ENCODE measurements at places on chromosomes 12 and 14.

- no peak for DNase-seq
These were observed 19.8 kb upstream of the AMN start for GRCh38 chr14:102902523-102903247.

GRCh38 chr12:7221486-7221885 is 32.0 kb downstream of the PEX5 start:
- DNase-seq: no peak

- DNase-seq: peak; percentile 31
These were observed 152.5 kb downstream of the PTPRO start for GRCh38 chr12:15474766-15475165.

DNA sequence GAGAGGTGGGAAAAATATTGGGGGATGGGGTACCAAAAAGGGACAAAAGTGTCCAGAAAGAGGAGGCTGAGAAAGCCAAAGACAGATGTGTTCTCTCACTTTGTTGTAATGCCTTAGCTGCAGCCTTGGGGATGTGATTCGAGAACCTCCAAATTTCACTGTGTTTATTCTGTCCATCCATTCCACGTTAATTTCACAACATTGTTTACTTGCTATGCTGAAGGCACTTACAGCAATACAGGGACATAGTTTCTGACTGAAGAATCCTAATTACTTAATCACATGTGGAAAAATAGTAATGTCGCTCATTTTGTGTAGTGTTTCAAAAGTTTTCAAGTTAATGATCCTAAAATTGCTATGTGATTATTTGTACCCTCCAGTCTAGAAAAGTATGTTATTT is 146.2 kb upstream of the SLC38A2 start:
- no peak for DNase-seq

GRCh38 chr14:36807727-36808126 is 146.1 kb downstream of the PAX9 start:
- no peak for DNase-seq

DNA sequence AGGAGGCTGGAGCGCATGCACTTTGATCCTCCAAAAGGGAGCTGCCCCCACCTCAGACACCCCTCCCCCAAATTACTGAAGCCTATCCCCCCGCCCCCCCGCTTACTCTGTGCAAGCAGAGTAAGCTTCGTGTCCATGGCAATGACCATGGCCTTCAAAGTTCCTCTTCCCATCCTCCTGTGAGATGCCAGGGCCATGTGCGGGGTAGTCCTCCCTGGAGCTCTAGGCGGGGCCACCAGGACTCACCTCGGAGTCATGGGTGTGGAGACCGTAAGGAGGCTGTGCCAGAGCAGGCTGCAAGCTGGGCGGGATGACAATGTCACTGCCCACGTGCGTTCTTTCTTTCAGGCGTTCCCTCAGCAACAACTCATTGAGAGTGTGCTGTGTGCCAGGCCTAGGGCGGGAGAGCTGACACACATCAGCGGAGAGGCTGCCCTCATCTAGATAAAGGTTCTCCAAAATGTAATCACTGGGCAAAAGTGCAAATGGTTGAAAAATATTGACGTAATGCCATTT is 66.8 kb downstream of the C14orf132 start:
- no peak for DNase-seq

DNA sequence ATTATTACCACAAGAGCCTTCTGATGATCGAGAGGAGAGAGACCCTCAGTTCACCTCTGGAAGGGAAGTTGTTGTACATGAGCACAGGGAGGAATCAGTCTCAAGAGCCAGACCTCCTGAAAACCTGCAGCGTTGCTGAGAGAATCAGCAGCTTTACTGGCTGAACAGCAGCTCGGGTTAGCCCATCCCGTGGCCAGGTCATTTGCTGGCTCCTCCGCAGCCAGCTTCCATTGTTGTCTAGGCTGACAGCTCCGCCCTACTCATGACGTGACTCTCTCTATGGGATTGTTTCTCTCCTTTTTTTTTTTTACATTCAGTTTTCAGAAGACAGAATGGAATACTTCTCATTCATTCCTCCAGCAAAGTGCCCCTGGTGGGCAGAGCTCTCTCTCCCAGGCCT is 69.9 kb downstream of the TGFB3 start:
- DNase-seq: no peak

- DNase-seq: no peak
These were observed 133.8 kb downstream of the ATXN7L3B start for GRCh38 chr12:74671421-74671820.

- no peak for DNase-seq
These were observed 1.7 kb downstream of the LARP4 start for GRCh38 chr12:50402264-50403000.

DNA sequence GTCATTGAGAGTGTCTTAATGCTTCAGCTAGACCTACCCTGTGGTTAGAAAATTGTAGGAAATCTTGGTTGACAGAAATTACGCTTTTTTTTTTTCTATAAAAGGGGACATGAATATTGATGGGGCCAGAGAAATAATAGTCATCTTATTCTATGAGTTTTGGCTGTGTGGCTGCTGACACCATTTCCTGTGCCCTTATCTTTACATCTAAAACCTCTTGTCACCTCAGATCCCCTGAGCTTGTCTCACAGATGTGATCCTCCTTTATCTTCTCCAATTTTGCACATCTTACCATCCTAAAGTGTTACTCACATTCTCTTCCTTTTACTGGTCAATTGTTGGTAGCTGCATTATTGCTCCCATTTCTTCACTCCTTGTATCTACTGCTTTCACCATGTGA is 36.1 kb downstream of the ASCL1 start:
- DNase-seq: no peak

DNA sequence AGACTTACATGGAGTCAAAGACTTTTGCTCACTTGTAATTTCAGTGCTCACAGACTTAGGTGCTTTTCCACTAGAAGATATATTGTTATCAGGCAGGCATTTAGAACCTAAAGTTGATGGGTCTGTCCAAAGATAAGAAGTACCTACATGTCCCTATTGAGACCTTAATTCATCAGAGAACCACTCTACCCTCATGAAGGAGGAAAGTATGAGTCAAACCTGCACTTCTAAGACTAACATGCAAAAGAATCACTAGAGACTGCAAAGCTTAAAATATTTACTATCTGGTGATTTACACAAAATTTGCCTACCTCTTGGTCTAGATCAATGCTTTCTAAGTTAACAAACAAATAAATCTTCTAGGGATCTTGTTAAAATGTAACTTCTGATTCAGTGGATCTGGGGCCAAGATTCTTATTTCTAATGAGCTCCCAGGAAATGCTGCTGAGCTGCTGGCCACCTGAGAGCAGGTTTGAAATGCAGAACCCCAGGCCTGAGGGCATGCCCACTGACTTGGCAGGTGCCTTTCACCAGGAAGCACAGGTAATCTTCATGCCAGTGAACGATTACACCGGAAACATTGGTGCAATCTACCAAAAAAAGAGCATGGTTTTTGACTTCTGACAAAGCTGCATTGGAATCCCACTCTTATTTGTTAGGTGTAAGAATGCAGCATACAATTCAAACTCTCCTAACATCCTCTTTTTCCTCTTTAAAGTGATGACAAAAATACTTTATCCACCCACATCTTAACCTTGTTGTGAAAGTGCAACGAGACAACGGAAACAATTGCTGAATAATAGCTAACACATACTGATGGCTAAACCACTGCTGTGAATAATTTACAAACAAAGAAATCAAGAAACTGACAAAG is 214.2 kb downstream of the ADAMTS20 start:
- no peak for DNase-seq

- DNase-seq: no peak
These were observed 42.4 kb upstream of the IGF1 start for GRCh38 chr12:102522768-102523167.

DNA sequence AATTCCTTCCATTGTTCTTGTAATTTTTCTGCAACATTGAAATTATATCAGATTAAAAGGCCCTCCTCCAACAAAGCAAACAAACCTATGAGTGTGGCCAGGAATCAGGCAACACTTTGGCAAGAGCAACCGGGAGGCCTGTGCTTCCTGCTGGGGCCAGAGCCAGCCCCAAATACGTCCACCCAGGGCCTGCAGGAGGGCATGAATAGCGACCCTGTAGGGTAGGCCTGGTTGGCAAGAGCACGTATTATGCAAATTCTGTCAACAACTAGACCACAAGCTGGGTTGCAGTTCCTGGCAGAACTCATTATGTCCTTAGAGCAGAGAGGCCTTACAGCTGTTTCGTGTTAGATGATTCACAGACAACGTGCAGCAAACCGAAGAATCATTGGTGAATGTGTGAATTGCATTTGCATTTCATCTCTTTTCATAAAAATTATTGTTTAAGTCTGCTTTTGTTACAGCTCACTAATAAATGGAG is 26.9 kb upstream of the LGALS3 start:
- peak; percentile 64 for DNase-seq

GRCh38 chr12:6851153-6851920 is at the start of gene CDCA3:
Gene CDCA3, minus strand, starts transcription at chr12:6851286. Its CDS starts 334 bp downstream, at chr12:6850952.
- DNase-seq: peak; percentile 95

GRCh38 chr12:29581631-29582030 is 84.1 kb upstream of the OVCH1 start:
- no peak for DNase-seq

DNA sequence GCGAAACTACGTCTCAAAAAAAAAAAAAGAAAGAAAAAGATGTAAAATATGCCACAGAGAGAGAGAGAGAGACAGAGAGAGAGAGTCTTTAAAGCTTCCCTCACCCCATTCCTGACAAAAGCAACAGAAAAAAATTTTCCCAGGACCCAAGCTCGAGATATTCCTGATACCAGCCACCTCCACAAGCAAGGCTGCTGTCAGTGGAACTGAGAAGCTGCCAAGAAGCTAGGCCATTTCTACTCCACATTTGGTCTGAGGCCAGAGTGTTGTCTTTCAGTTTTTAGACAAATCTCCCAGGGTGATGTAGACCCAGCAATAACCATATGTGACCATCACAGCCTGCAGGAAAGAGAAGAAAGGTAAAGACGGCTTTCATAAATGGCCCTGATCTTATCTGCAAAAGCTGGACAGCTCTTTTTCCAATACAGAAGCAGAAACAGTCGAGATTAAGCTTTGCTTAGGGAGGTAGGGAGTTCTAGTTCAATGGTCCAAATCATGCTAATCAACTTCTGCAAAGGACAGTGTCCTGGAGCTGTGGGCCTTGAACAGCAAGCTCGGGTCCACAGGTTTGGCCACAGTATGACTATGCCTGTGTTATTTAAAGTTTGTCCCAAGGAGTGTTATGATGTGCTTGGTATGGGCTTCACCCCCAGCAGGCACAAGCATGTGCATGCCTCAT is 130.3 kb upstream of the NUDT4 start:
- peak; percentile 49 for DNase-seq

DNA sequence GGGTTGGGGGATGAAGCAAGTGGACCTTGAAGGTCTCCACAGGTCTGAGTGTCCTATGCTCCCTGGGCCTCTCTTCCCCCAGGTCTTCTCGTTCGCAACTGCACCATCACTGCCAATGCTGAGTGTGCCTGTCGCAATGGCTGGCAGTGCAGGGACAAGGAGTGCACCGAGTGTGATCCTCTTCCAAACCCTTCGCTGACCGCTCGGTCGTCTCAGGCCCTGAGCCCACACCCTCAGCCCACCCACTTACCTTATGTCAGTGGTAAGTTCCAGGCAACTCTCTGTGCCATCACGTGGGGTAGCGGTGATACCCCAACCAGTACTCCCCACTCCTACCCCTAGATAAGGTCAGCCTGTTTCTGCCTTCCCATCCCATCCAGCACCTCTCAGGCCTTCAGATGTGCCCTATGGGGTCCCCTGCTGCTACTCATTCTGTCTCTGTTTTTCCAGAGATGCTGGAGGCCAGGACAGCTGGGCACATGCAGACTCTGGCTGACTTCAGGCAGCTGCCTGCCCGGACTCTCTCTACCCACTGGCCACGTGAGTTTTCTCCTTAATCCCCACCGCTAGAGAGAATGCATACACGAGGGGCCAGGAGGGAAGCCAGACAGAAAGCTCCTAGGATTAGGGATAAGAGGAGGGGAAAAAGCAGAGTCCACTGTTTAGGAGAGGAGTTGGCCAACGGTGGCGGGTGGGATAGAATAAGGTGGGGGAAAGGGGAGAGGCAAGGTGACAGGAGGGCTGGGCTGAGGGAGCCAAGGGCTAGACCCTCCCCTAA is 1.6 kb upstream of the TAPBPL start:
- DNase-seq: no peak

GRCh38 chr12:50922820-50923219 is 29.5 kb upstream of the HIGD1C start:
- DNase-seq: no peak

GRCh38 chr12:25730489-25731349 is 177.6 kb upstream of the LMNTD1 start:
- no peak for DNase-seq

DNA sequence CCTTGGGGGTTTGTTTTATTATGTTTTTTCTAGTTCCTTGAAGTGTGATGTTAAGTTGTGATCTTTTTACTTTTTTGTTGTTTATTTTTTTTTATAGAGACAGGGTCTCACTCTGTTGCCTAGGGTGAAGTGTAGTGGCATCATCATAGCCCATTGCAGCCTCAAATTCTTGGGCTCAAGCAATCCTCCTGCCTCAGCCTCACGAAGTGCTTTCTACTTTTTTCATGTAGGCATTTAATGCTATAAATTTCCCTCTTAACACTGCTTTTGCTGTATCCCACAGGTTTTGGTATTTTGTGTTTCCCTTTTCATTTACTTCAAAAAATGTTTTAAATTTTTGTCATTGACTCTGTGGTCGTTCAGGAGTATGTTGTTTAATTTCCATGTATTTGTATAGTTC is 26.6 kb upstream of the PRPF39 start:
- no peak for DNase-seq

GRCh38 chr14:25680934-25681333 is 631.0 kb upstream of the STXBP6 start:
- DNase-seq: no peak

DNA sequence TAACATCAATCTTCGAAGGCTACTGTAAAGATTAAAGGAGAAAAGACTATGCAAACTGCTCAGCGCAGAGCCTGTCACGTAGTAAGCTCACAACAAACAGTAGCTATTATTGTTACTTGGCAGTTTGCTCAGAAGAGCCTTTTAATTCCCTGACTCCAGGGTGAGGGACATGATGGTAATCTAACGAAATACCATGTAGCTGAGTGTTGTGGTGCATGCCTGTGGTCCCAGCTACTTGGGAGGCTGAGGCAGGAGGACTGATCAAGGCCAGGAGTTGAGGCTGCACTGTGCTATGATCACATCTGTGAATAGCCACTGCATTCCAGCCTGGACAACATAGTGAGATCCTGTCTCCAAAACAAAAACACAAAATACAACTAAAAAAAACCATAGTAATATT is 22.8 kb downstream of the HEBP1 start:
- DNase-seq: no peak

DNA sequence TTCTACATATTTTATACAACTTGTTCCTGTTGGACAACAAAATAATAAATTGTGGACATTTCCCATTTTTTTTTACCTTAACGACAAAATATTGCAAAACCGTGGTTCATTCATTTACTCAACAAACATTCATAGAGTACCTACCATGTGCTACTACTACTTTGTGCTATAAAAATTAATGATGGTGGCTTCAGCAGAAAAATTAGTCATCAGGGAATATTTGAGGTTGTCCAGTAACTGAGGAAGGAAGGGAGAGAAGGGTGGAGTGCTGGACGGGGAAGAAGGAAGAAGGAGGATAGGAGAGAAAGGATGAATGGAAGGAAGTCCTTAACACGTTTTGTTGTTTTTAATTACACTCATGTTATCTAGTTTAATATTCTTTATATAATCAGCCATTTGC is 53.7 kb downstream of the PPFIBP1 start:
- DNase-seq: no peak
